MM.1S (cell line): ENCODE measurements at places on chromosomes 4 and X.

DNA sequence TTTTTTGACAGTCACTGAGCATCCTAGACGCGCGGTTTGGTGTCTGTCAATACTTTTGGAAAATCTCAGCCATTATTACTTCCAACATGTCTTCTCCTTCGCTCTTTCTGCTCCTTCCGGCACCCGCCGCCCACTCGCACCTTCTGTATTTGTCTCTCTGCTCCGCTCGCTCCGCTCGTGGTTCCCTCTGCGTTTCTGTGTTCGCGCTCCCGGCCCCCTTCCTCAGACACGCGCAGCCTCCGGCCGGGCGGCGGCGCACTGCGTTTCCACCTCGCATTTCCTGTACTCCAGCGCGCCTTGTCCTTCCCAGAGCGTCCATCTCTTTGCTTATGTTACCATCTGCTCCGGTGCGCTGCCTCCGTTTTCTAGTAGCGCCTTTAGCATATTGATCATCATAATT, 21.1 kb downstream of the PDE6B start:
- DNase-seq, result no peak

DNA sequence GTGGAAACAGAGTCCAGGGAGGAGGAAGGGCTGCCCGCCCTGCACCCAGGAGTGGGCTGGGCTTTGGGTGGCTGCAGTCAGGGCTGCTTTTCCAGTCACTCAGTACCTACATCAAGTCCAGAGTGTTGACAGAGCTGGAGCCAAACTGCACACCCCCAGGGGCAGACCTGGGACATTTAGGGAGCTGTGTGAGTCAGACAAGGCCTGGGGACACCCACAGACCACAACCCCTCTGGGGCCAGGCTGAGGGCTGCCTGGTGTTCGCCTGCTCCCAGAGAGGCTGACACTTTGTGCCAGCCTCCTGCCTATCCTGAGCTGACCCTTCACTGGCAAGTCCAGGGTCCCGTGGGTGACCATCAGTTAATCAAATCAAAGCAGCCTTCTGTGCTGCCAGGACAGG, 240.0 kb downstream of the BCOR start:
- DNase-seq, result no peak

DNA sequence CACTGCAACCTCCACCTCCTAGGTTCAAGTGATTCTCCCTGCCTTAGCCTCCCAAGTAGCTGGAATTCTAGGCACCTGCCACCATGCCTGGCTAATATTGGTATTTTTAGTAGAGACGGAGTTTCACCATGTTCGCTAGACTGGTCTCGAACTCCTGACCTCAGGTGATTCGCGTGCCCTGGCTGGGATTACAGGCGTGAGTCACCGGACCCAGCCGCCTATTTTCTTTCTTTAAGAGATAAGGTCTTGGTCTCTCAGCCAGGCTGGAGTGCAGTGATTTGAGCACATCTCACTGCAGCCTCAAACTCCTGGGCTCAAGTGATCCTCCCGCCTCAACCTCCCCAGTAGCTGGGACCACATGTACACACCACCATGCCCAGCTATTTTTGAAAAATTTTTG, 166.5 kb downstream of the DHRSX start:
- DNase-seq, result no peak

DNA sequence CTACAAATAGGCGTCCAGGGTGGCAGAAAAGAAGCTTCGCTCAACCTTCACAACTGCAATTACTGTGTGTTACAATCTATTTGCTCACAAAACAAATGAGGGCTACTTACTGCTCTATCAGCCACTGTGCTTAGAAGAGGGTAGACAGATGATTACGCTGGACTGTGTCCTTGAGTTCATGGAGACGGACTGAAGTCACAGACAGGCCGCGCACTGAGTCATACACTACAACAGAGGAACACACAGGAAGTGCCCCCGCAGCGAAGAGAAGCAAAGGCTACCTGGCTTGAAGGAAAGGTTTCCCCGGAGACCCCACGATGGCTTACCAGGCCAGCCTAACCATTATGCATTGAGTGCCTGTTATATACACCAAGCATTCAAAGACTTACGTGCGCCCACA, 25.6 kb downstream of the FAT1 start:
- no peak for DNase-seq

GRCh38 chrX:71103110-71103983, 3.2 kb downstream of the CXorf65 start:
- no peak for DNase-seq

GRCh38 chr4:35228313-35228712, 1016.0 kb downstream of the ARAP2 start:
- no peak for DNase-seq

GRCh38 chr4:139540632-139541031, 15.4 kb downstream of the SETD7 start:
- DNase-seq, result no peak

- DNase-seq, result no peak
Observed at GRCh38 chrX:100871594-100872560, 2.3 kb downstream of the NOX1 start.

GRCh38 chrX:46683048-46683447, 75.9 kb downstream of the SLC9A7 start:
- DNase-seq, result no peak

DNA sequence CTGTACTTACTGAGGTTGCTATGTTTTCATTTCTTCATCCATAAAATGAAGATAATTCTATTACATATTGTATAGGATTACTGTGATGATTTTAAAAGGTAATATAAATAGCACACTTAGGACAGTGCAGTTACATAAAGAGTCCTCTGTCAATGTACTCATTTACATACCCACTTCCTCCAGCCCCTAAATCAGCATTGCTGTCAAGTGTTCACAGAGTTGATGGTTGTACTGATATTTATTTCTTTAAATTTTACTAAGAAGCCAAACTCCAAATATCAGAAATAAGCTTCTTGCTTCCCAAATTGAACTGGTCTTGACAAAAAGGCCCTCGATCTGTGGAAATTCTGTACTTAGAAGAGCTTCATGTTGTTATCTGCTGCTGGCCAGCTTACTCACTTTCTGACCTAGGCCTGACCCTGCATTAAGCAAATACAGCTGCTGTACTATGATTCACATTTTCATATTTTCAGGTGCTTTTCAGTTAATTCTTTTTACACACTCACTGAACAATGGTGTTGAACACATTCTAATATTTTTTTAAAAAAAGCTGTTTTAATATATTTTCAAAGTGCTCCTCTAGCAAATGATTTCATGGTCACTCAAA, 259.6 kb downstream of the UNC5C start:
- DNase-seq, result no peak
